ENCODE measurements at places on chromosomes 7 and 10. TPM values are rescaled to one million over a fixed set of nuclear protein-coding genes. Genes with fewer than 3 reads are reported as not detected.

The XPNPEP1 gene
- 87.3 TPM for total RNA-seq

The ZSWIM8 gene
- total RNA-seq = 112 TPM

The TMEM130 gene
- not detected for total RNA-seq

The UBE3C gene
- total RNA-seq = 77.3 TPM

The PTF1A gene
- not detected for total RNA-seq

The TCTN3 gene
- 40.4 TPM for total RNA-seq

The BEND7 gene
- total RNA-seq = 31.7 TPM

The DOCK1 gene
- total RNA-seq = 78.7 TPM

The KIF11 gene
- total RNA-seq = 42.6 TPM

The GPR26 gene
- not detected for total RNA-seq

The TSPAN33 gene
- total RNA-seq = not detected

All from endothelial cell of umbilical vein (primary cell).